Pancreas (tissue), 10 donors: ENCODE measurements at places on chromosomes 12 and 14.
A peak's percentile ranks its signal among the peaks of the same experiment; 100 is the strongest.

DNA sequence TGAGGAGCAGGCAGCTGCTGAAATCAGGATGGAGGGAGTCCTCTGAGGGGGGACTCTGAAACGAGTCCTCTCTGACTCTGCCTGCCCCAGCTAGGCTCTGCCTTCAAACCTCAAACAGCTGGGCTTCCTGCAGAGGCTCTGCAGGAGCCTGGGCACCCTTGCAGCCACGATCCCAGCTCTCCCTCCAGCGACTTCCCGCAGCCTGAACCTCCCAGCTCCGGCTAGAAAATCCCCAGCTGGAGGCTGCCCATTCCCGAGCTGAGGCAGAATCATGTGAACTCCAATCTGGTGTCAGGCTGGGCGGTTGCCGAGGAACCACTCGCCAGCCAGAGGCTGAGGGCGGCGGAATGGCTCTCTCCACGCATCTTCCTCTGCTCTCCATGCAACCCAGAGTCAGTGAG, at the start of gene GPR68:
Gene GPR68 (minus strand): TSS at position 204 of the 401 bp plus-strand sequence. CDS start 9,654 bp downstream, outside the sequence.
- DNase-seq: no peak

DNA sequence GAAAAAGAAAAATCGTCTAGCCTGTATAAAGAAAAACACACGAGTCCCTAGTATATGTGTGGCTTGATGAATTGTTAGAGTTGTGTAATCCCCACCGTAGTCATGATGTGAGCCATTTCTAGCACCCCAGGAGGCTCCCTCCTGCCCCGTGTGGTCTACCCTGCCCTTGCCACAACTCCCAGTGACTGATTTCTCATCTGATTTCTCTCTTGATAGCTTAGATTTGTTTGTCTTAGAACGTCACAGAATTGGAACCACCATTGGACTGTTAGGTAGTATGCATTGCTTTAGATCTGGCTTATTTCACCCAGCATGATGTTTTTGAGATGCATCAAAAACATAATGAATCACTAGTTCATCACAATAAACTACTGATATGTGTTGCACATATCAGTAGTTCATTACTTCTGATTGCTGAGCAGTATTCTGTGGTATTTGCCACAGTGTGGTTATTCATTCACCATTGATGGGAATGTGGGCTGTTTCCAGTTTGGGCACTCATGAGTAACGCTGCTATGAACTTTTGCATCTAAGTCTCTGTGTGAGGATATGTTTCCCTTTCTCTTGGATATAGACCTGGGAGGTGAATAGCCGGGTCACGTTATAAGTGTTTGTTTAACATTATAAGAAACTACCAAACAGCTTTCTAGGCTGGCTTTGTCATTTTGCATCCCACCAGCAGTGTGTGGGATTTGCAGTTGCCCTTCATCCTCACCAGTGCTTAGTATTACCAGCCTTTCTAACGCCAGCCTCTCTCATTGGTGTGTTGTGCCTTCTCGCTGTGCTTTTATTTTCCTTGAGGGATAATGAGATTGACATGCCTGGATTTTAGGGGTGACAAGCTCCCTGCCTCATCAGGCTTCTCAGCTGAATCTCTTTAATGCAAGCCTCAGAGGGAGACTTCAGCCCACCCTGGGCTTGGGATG, 31.9 kb upstream of the NCOR2 start:
- no peak for DNase-seq

DNA sequence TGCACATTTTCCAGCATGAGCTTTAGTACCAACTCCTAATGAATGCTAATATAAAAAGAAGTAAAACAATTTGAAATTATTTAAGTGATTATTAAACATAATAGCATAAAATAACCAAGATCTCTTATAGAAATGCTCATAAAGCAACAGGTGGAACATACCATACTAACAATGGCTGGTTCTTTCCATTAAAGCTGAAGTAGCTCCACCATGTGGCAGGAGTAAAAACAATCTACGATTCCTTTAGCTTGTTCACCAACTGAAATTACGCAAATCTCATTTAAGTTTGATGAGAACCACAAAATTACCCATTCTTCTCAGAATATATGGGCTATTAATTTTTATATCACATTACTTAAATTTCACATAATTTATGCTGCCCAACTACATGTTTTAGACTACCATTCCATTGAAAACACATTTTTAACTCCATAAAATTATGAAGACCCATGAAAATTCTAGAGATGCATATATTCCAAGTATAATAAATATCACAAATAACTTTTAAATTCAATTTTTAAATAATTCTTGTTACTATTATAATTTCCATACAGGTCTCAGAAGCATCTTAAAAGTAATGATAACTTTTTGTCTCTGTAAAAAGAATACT, 213.6 kb downstream of the DAD1 start:
- DNase-seq: no peak

GRCh38 chr12:82880442-82880901, 193.8 kb downstream of the TMTC2 start:
- peak; percentile 31 for DNase-seq

DNA sequence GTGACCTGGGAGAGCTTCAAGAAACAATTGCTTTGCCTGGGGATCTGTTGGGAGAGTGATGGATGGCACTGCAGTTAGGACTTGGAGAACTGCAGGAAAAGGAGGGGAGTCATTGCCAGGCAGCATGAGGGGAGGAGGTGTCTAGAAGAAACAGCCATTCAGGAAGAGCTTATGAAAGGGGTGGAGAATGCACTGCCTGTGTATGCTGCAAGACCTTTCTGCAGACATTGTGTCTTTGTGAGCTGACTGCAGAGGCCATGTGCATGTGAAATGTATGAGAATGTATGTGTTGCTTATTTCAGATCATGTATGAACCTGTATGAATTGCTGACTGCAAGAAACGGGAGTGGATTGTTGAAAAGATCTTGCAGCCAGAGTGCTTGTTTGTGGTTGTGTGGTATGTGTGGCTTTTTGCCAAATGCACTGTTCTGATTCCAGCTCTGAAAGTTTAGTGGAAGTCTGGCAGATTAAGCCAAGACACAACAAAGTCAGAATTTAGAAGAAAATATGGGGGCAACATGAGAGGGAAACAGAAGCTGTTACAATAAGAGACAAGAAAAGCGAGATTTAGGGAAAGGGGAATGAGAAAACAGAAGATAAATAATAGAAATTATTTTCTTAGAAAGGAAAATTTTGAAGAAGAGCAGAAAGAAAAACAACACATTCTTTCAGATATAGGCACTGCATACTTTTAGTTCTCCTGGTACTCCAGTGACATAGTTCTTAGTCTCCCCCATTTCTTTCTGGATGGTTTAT, 9.8 kb upstream of the RIMKLB start:
- no peak for DNase-seq

GRCh38 chr12:19530637-19531023, 91.3 kb downstream of the AEBP2 start:
- no peak for DNase-seq

DNA sequence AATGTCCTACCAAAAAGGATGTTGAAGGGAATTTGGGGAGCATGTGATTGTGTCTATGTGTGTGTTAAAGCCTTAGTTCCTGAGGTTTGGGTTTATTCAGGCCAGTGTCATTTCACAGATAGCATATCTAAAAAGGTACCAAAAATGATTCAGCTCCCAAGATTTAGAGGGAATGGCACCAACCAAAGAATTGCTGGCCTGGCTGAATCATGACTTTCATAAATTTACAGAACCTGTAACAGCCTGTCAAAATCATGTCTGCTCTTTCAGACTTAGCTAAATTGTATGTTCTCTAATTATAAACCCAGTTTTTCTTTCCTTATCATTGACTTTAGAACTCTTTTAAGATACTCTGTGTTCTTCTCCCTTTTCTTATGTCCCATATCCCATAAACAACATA, 231.5 kb downstream of the NUBPL start:
- no peak for DNase-seq

DNA sequence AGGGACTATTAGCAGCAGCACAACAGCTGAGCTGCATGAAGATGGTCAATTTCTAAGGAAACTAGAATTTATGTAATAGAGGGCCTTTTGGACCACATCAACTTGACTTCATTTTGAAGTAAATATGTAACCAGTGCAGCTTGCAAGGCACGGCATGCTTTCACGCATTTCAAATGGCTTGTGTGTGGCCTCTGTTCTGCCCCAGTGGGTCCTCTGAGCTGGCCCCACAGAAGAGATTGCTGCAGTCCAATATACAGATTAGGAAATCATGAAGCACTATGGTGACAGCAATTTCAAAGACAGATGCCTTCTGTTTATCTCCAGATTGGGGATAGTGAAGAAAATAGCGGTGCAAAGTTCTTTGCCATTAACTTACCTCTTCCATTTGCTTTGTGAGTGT, 101.4 kb downstream of the PDZRN4 start:
- no peak for DNase-seq

- no peak for DNase-seq
Observed at GRCh38 chr12:78559886-78560285, 304.7 kb upstream of the SYT1 start.

GRCh38 chr12:92337128-92337527, 191.5 kb upstream of the BTG1 start:
- DNase-seq: no peak

- no peak for DNase-seq
Observed at GRCh38 chr12:64655141-64655540, 44.8 kb downstream of the RASSF3 start.

DNA sequence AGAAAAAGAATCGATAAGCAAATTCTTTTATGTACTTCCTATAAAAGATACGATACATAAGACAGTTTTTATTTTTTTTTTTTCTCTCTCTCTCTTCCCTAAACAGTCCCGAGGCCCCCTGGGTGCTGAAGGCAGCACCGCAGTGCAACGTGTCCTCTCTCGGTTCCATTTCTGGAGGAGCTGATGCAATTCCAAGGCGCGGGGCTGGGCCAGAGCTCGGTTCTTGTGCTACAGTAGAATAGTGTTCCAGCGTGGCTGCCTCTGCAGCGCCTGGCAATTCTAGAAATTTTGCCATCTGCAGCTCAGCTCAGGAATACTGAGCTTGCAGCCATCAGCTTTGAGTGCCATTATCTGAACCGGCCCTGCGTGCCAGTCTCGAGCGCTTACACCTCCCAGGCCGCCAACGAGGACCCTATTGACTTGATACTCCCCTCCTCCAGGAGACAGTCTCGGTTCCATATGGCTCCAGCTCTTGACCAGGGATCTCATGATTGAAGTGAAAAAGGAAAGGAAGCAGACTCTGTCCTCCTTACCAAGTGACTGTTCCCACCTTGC, 630 bp downstream of the ALDH1L2 start:
- peak; percentile 65 for DNase-seq

DNA sequence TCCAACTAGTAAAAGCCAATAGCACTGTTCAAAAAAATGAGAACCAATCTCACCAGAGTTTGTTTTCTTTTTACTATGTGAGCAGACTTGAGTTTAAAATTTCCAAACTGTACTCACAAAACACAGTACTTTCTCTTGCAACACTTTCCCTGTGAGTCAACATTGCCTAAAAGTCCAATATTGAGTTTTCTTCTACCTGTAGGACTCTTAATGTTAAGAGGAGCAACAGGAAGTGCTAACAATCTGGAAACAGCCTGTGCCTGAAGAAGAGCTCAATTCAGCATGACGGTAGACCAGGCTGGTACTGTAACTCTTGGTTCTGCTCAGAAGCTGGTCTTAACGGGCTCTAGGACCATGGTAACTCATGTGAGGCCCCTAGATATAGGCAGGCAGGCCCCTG, 144.3 kb downstream of the MED13L start:
- no peak for DNase-seq

DNA sequence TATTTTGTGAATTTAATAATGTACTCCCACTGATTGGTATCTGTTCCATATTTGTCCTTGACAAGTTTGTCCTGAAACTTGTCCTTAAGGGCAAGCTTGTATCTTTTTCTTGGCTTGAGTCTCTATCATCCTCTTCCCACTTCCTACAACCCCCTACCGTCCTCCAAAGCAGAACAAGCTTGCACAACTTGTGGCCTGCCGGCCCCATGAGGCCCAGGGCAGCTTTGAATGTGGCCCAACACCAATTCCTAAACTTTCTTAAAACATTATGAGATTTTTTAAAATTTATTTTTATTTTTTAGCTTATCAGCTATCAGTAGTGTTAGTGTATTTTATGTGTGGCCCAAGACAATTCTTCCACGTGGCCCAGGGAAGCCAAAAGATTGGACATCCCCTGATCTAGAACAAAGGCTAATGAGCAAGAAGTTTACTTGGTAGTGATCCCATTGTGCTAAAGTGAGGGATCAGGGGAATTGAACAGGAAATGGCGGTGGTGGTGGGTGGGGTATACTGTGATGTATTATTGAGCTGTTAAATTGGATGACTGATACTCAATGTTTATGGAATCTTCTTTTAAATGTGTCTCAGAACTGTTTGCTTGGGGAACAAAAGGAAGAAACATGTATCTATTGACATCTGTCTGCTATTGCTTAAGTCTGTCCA, 37.8 kb downstream of the TMX1 start:
- DNase-seq: no peak

DNA sequence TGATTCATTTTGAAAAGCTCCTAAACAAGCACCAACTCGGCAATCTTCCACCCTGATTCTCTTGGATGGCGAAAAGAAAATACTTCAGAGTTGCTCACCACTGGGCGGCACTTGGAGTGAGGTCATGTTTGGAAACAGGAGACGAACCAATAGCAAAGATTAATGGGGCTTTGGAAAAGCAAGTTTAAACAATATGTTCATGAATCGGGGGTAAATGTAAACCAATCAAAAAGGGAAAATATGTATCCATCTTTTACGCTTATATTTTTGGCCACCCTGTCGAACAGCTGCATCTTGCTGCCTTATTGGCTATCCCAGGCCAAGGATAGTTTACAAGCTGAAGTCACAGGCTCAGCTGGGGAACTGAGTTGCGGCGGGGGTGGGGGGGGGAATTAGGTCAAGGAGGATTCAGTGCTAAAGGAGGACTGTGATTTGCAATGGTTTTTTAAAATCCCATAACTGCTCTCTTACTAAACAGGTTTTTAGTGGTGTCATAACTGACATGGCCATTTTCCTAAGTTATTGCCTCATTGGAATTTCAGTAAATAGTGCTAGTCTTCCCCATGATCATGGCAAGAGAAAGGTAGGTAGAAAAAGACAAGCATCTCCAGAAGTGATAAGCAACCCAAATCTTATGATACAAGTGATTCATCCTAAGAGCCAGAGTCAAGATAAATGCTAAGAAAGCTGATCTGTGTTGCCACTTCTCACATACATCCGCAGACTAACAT, 210.6 kb downstream of the PHLDA1 start:
- no peak for DNase-seq

DNA sequence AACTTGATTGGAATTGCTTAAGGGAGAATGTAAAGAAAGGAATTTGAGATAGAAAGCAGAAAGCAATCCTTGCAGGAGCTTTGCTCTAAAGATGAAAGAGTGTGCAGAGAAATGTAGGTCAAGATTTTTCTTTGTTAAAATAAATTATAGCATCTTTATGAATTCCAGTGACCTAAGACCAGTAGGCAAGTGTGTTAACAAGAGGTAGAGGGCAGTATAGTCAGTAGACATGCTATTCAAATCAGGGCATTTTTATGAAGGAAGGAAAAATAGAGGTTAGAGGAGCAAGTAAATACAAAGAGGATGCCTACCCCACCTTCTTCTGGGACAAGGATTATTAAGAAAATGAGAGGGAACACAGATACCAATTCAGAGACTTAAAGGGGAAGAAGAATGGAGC, 148.5 kb downstream of the PLCZ1 start:
- no peak for DNase-seq
